ENCODE measurements at places on chromosomes 12 and 14. TPM values are rescaled to one million over a fixed set of nuclear protein-coding genes. Genes with fewer than 3 reads are reported as not detected.
A peak's percentile ranks its signal among the peaks of the same experiment; 100 is the strongest.

DNA sequence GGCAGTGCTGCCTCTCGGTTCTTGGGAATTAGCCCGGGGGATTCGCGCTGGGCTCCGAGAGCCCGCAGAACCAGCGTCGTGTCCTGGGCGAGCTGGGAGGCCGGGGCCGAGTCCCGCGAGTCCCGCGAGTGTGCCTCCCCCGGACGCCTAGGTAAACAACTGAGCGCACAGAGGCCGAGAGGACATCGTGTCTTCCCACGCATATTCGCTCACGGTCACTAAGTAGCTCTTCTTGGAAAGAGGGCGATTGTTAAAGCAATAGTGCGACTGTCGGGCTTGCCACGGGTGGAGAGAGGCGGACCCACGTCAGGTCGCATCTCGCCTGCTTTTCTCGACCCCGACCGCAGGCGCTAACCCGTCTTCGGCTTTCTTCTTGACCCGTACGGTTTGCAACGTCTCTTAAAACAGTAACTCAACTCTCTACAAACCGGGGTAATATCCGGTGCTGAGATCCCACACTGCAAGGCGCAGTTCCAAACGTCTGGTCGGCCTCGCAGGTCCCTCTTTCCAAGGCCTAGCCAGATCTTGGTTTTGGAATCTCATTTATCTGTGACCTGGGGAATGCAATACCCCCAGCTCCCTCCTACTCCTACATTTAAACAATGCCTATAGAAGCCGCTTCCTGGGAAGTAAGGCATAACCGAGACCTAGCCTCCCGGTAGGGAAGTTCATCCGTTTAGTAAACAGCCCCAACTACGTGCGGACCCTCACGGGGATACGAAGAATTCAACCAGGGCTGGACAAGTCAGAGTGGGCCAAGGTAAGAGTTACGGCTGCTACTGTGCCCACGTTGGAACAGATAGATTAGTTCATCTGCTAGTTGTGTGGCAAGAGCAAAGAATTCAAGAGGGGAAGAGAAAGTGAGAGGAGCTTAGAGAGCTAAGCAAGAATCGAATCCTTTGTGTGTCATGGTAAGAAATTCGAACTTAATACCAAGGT lies 736 bp upstream of the PHLDA1 start:
- DNase-seq = no peak

The OR11H6 gene
- not detected for total RNA-seq

DNA sequence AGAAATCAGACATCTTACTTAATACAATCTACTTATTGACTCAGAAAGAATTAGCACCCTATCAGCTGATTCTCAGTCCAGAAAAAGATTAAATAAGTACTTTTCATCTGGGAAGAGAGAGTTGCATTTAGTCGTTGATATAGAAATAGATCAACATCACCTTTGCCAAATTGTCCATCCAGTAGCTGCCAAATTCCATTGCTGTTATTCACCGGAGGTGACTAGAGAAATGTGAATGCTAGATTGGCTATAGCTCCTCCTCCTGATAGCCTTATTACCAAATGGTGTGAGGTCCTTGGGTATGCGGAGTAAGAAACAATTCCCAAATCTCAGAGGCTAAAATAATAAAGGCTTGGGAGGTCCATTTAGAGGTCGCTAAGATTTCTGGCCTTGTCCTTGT lies 723.3 kb upstream of the FLRT2 start:
- no peak for DNase-seq

DNA sequence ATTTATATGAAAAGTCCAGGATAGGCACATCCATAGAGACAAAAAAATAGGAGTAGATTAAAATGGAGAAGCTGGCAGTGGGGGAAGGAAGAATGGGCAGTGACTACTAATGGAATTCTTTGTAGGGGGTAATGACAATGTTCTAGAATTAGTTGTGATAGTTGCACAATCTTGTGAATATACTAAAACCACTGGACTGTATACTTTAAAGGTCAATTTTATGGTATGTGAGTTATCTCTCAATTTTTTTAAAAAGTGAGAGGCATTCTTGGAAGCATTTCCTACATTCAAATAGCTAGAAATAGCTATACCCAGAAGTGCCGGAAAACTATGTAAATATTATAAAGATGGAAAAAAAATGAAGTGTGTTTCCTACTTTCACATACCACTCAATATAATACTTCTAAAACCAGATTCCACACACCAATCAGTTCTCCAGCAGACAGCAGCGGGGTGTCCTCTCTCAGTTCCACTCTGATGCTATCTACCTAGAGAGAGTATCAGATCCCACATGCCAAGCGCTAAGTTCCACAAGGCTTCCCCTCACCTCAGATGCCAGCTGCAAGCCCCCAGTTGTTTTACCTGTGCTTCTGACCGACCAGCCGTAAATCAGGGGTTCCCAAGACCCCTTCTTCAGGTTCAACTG lies 41.7 kb upstream of the NID2 start:
- peak; percentile 68 for DNase-seq

GRCh38 chr14:44418856-44419255 lies 88.2 kb downstream of the FSCB start:
- DNase-seq = no peak

DNA sequence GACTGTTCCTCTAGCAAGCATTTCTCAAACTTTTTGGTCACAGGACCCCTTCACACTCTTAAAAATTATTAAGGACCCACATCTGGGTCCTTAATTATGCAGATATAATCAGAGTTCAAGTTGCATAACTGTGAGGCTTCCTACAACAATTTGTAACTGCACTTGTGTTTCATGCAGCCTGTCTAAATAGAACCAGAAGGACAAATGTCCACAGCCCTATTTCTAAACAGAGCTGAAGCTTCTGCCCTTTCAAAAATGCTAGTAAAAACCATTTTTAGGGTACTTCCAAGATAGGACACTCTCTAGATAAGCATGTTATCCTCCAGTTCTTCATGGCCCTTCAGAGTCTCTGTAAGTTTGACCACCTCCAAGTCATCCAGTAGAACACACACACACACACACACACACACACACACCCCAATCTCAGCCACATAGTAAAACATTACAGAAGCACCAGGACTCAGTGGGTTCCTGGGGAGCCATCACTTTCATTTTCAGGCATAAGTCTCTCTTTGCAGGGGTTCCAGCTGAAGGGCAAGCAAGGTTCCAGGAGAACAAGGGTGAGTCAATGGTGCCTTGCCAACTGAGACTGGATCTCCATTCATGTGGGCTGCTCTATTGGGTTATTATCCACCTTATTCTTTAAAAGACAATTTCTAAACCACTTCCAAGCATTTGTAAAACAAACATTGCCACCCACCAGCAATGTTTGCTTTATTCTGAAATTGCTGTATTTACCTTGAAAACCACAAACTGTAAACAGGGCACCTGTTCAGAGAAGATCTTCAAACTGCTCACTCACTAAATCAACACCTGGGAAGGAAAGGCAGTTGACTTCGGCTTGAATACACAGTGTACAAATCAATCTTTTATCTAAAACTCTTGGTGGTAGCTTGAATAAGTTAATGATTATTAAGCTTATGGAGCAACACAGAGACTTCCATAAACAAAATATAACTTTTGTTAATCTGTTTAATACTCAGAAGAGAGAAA lies 64.1 kb downstream of the ITPR2 start:
- no peak for DNase-seq

DNA sequence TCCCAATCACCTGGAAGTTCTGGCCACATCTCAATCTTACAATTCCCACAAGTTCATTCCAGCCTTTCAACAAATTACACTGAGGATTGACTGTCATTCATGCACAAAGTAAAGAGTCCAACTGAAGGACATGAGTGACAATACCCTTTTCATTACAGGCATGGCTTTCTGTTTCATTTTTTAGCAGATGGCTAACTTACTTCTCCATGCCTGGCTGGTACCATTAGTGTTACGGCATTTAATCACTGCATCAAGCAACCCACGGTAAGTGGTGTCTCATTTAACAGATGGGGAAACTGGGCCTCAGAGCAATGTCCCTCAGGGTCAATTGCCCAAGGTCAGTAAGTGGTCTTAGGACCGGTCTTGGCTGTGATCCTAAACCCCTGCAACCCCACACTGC lies 114.4 kb downstream of the PRICKLE1 start:
- no peak for DNase-seq

GRCh38 chr14:89166633-89167032 lies 250.4 kb downstream of the FOXN3 start:
- no peak for DNase-seq

The SCNN1A gene
- total RNA-seq = 52.2 TPM

DNA sequence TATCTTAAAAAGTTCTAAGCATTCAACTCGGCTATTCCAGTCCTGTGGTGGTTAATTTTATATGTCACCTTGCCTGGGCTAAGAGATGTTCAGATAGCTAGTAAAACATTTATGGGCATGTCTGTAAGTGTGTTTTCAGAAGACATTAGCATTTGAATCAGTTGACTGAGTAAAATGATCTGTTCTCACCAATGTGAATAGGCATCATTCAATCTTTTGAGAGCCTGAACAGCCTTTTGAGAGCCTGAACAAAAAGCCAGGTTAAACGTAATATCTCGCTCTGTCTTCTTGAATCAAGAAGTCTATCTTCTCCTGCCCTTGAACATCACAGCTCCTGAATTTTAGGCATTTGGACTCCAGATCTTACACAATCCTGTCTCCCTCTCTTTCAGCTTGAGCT lies 1266.1 kb downstream of the LRFN5 start:
- DNase-seq = no peak

The GARIN6 gene
- total RNA-seq = not detected

GRCh38 chr14:77043177-77043983 lies 14.9 kb upstream of the IRF2BPL start:
- no peak for DNase-seq

- DNase-seq = no peak
Observed at GRCh38 chr14:67514650-67515385, 18.3 kb upstream of the PLEKHH1 start.

DNA sequence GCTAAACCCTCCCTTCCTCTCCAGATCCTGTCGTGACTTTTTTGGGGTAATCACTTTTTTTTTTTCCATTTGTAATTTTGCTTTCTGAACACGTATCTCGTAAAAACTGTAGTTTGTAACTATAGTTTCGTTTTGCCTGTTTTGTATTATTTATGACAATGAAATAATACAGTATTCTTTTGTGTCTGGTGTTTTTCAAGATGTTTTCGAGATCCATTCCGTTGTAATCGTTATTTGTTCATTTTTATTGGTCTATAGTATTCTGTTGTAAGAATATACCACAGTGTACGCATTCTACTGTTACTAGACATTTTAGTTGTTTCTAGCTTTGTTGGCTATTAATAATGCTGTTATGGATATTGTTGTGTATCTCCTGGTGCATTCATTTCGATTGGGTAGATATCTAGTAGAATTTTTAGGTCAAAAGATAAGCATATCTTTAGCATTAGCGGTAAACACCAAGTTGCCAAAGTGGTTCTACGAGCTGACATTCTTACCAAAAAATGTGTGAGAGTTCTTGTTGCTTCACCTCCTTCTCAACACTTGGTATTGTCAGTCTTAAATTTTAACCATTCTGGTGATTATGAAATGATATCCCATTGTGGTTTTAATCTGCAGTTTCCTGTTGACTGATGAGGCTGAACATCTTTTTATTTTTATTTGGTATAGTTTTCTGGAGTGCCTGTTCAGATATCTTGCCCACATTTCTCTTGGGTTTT lies 92.3 kb upstream of the EVL start:
- no peak for DNase-seq

DNA sequence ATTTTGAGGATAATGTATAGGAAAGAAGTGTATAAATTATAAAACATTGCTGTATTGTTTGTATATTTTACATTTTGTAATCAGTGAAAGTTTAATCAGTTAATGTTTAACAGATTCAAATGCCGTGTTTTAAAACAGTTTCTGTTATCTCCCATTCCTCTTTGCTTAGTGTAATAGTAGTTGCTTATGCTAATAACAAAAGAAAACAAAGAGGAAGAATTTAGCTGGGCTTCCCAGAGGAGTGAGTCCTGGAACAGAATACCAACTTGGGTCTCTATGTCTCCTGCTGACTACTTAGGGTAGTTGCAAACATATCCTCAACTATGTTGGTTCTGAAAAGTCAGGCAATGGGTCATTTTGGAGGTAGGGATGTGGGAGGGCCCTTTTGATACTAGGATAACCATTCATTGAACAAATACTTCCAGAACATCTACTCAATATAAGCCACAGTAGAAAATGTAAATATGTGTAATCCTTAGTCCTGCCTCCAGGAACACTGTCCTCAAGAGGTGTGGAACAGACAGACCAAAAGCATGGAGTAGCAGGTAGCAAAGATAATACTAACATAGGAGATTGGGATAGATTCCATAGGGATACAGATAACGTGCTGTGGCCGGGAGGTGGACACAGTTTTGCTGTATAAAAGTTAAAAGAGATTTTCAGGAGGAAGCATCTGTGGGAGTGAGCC lies 36.1 kb upstream of the EVL start:
- no peak for DNase-seq

The RFLNA gene
- total RNA-seq = 0.69 TPM

GRCh38 chr12:130480887-130481286 lies 143.2 kb downstream of the PIWIL1 start:
- DNase-seq = no peak

- no peak for DNase-seq
Observed at GRCh38 chr14:67358924-67359774, 455 bp downstream of the ATP6V1D start.

DNA sequence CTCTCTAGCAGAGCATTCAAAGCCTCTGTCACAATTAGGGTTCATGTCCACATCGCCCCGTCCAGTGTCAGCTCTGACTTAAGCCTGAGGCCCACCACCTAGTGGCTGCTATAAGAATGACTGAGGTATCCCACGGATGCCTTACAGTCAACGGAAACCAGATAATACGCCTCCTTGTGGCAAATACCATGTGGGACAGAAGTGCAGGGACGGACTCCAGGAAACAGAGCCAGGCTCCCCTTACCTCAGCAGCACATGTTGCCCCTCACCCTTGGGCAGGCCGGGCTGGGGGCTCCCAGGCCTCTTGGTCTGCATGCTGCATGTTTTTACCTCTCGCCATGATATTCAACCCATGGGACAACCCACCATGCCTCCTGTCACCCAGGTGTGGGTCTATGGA lies 86.3 kb downstream of the VWF start:
- DNase-seq = peak; percentile 43

The KIAA0586 gene
- total RNA-seq = 11.2 TPM

- no peak for DNase-seq
Observed at GRCh38 chr12:91496337-91496736, 313.7 kb upstream of the DCN start.

The SDR9C7 gene
- not detected for total RNA-seq

The SRRM4 gene
- total RNA-seq = not detected

The ANKRD33 gene
- not detected for total RNA-seq

- DNase-seq = no peak
Observed at GRCh38 chr12:126936181-126936851, 1330.7 kb upstream of the TMEM132C start.

The OR4E2 gene
- not detected for total RNA-seq

DNA sequence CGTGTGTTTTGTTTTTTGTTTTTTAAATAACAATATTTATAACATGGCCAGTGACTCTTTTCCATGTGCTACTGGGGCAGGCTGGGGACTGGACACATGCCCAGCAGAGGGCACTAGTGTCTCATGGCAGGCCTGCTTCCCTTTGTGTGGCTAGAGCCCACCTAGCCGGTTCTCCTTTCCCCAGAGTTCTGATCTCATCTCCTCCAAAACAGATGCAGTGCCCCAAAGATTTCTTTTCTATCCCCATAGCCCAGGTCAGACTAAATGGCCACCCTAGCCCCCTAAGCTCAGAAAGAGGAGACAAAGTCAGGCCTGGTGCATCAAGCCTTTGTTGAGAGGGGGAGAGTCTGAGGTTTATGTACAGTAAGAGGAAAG lies 21.2 kb downstream of the PRPF40B start:
- no peak for DNase-seq

GRCh38 chr14:104651876-104652260 lies 37.5 kb upstream of the INF2 start:
- no peak for DNase-seq
